ENCODE measurements at places on chromosomes 13 and 19. TPM values are rescaled to one million over a fixed set of nuclear protein-coding genes. Genes with fewer than 3 reads are reported as not detected.
A peak's percentile ranks its signal among the peaks of the same experiment; 100 is the strongest.

Gene RPL21
- 1,354 TPM for total RNA-seq

Gene SHISA7
- not detected for total RNA-seq

Gene FBXW9
- 2.1 TPM for total RNA-seq

- DNase-seq = no peak
Observed at GRCh38 chr19:45175515-45176345, 2.3 kb downstream of the TRAPPC6A start.

DNA sequence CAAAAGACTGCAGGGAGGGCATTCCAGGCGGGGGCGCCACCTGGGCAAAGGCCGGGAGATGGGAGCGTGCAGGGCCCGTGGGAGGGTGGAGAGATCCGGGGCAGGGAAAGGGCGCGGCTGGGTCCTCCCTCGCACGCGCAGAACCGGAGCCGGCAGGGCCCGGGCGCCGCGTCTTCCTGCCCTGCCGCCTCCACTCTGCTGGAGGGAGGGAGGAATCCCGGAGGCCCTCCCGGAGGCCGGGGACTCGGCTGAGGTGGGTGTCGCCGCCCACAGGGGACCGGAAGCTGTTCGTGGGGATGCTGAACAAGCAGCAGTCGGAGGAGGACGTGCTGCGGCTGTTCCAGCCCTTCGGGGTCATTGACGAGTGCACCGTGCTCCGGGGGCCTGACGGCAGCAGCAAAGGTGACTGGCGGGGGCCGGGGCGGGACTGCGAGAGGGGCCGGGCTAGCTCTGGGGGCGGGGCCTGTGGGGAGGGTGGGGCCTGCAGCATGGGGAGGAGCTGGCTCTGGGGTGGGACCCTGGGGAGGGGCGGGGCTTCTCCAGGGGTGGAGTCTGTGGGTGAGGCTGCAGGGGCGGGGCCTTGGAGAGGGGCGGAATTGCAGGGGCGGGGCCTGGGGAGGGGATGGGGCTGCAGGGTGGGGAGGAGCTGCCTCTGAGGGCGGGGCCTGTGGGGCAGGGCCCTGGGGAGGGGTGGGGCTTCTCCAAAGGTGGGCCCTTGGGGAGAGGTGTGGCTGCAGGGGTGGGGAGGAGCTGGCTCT is 51.3 kb downstream of the CELF5 start:
- DNase-seq = peak; percentile 96

- DNase-seq = no peak
Observed at GRCh38 chr19:46494146-46494940, 1.3 kb downstream of the PNMA8B start.

- peak; percentile 64 for DNase-seq
Observed at GRCh38 chr19:38769635-38770211, 3.6 kb downstream of the LGALS7 start.
